ENCODE measurements at places on chromosomes 3 and 15. TPM values are rescaled to one million over a fixed set of nuclear protein-coding genes. Genes with fewer than 3 reads are reported as not detected.

Gene MLH1
- 58.5 TPM for total RNA-seq

Gene PLOD2
- 41.3 TPM for total RNA-seq

Gene GOLGA6L6
- not detected for total RNA-seq

Gene ST8SIA2
- total RNA-seq, result not detected

Gene DYNC1LI1
- total RNA-seq, result 32.1 TPM

Gene LTF
- not detected for total RNA-seq

Gene ATP13A5
- not detected for total RNA-seq

Gene TICRR
- 3.9 TPM for total RNA-seq

Gene RBPMS2
- not detected for total RNA-seq

Gene NEK10
- 0.23 TPM for total RNA-seq

Gene CTXN2
- total RNA-seq, result not detected

All from hair follicular keratinocyte (primary cell).